ENCODE measurements at places on chromosomes 16 and 17. TPM values are rescaled to one million over a fixed set of nuclear protein-coding genes. Genes with fewer than 3 reads are reported as not detected.

CASKIN2 gene
- 2.3 TPM for total RNA-seq

TP53TG3 gene
- total RNA-seq, result not detected

EPOP gene
- total RNA-seq, result 34.9 TPM

GRCh38 chr17:77877646-77878355, 80.7 kb upstream of the TNRC6C start:
- no peak for DNase-seq

DNA sequence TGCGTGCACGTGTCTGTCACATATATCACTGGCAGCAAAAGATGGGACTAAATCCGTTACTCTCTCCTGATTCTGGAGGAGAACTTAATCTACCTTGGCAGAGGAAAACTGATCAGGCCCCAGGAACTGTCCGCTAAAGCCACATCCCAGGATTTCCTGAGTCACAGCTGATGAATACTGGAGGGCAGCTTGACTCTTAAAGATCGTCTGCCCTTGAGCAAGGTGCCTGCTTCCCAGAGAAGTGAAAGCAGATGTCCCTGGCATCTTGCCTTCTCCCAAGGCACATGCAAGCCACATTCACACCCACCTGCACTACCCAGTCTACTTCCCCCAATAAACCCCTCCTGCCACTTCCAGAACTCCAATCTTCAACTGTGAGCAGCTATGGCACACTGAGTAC, 99.8 kb downstream of the CPPED1 start:
- no peak for DNase-seq

NPIPB2 gene
- 14.9 TPM for total RNA-seq

NXN gene
- total RNA-seq, result 0.48 TPM

- DNase-seq, result no peak
These were observed 36.5 kb downstream of the IRF8 start for GRCh38 chr16:85935391-85935973.

DNA sequence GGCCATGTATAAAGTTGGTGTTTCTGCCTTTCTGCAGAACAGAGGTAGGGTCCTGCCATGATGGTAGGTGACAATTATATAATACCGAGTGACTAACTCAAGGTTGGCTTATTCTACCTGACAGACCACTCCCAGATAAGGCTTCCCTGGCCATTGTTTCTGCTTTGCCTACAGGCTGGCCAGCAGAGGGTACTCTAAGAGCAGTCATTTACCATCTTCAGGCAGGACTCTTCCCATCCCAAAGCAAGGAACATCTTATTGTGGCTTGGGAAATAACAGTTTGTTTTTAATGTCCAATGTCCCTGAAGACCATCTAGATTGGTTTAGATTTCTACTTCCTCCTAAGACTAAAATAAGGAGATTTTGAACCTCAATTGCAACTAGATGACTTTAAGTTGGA, 74.1 kb downstream of the SNX11 start:
- no peak for DNase-seq

- DNase-seq, result no peak
These were observed 8.0 kb downstream of the CD300LB start for GRCh38 chr17:74523308-74523707.

HOXB7 gene
- total RNA-seq, result 0.64 TPM

DNA sequence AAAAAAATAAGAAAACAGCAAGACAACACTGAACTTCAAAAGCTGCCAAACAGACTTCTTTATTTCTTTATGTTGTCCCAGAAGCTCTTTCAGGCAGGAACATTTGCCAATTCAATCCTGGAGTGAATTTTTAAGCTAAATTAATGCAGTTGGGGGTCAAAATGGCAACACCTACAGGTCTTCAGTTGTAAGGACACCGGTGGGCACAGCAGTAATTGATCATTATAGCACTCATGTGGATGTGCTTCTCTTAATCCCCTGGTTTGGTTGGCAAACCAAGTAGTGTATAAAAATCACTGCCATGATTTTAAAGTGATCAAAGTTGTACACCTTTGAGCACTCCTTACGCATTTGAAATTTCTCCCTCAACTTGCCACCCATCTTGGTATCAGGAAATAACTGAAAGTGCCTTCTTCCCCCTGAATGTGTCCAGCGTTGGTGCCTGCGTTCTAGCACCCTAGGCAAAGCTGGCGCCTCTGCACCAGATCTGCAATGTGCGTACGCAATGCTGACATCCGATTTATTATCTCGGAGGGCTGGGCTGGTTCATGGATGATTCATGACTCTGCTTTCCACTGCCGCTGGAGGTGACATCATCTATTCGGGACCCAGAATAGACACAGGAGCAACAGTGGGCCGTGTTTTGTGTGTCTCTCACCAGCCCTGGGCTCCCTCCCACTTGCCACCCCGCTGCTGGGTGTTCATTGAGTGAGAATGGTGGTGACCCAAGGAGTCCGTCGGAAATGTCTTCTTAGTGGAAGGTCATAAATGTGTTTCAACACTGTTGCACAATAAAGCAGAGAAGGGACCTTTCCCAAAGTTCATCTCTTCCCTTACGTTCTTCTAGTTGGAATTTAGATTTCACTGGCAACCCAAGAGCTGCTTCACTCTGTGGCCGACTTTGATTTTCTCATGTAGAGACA, 203.4 kb downstream of the CCDC182 start:
- no peak for DNase-seq

PRM3 gene
- total RNA-seq, result not detected

GRCh38 chr17:75138519-75138918, 7.0 kb upstream of the NT5C start:
- DNase-seq, result no peak

DNA sequence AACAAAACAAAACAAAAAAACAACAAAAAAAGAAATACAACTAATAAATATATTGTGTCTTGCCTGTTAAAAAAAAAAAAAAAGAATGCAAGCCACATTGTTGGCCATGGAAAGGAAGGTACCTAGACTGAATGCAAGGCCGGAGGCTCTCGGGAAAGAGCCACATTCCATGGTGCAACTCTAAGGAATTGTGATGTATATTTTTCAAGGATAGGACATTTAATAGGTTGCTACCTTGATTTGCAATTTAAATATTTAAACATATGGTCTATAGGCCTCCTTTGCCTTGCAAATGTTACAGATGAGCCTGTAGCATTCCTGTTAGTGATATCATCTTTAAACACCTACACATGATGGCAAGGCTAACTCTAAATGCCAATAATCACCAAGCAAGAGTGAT, 650.9 kb downstream of the TOX3 start:
- no peak for DNase-seq

- no peak for DNase-seq
These were observed 599.2 kb downstream of the MAF start for GRCh38 chr16:79001156-79001967.

SLC38A8 gene
- total RNA-seq, result not detected

GRCh38 chr16:72554935-72555334, 383.0 kb upstream of the PMFBP1 start:
- no peak for DNase-seq

- DNase-seq, result no peak
These were observed at the start of gene ALOX15 for GRCh38 chr17:4641297-4642195. Gene ALOX15 (minus strand): TSS chr17:4641678. CDS start chr17:4641651, 27 bp downstream.

CLEC19A gene
- not detected for total RNA-seq

KRTAP4-3 gene
- total RNA-seq, result not detected

DHRS7C gene
- not detected for total RNA-seq

DNA sequence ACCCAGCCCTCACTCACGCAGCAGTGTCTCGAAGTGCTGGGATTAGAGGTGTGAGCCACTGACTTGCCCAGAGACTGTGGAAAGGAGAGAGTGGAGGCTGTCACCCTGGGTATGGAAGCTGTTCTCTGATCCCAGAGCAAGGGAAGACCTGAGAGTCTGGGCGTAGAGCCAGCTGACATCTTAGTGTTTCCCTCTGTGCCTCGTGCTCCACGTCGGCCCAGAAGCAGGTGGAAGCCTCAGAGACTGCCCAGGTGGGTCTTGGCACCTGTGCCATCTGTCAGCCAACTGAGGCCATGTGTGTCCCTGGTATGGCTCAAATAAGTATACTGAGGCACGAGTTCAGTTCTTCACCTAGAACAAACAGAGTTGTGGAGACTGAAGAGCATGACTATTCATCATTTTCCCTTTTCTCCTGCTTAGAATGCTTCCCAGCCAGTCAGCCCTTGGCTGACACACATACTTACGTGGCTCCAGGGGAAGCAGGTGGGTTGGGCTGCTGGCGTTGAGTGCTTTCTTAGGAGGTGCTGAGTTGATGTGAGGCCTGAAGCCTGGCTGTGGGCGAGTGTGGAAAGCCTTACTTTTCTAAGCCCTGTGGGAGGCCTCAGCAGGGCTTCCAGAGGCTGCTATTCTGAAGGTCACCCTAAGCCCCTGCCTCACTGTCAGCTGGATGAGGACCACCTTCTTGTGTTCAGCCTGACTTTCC, 8.1 kb downstream of the CTRL start:
- DNase-seq, result no peak

PHKG2 gene
- 41.6 TPM for total RNA-seq

GRCh38 chr17:7626956-7627249, 718 bp downstream of the SAT2 start:
- DNase-seq, result no peak

DNA sequence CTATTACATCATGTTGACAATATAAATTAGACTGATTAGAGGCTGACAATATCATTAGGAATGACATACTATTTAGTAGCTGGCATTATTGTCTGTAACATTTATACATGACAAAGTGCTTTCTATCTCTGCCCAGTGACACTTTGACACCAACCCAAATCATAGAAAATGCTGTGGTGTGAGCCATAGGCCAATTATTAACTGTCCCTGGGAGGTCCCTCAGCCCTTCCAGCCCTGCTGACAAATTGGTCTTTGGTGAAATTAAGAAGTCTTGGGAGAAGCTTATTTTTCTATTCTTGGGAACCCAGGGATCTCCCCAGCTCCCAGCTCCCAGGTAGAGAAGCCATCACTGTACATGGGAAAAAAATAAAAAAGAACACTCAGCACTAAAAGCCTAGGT, 179.6 kb downstream of the AIPL1 start:
- no peak for DNase-seq

GRCh38 chr17:28960256-28961061, 9.1 kb upstream of the PHF12 start:
- DNase-seq, result no peak

DNA sequence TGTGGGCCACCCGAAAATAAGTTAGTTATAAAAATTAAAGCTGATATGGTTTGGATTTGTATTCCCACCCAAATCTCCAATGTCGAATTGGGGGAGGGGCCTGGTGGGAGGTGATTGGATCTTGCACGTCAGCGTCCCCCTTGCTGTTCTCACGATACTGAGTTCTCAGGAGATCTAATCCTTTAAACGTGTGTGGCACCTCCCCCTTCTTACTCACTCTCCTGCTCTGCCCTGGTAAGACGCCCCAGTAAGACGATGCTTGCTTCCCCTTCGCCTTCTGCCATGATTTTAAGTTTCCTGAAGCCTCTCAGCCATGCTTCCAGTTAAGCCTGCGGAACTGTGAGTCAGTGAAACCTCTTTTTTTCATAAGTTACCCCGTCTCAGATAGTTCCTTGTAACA, 35.4 kb downstream of the SYCE1L start:
- DNase-seq, result no peak

TNFSF13 gene
- 3.5 TPM for total RNA-seq

- DNase-seq, result no peak
These were observed 78.0 kb downstream of the RAP1GAP2 start for GRCh38 chr17:2874189-2874686.

LCMT1 gene
- 34.1 TPM for total RNA-seq

NPIPB13 gene
- 14.9 TPM for total RNA-seq

GRCh38 chr16:86734543-86735460, 156.5 kb downstream of the FOXL1 start:
- no peak for DNase-seq
